Calu3 (cell line): ENCODE measurements at places on chromosomes 6 and 20. TPM values are rescaled to one million over a fixed set of nuclear protein-coding genes. Genes with fewer than 3 reads are reported as not detected.

IDH3B gene
- total RNA-seq = 73.6 and 74.8 TPM in 2 replicates

RIMS4 gene
- 0.40 and 0.91 TPM in 2 replicates for total RNA-seq

OPRM1 gene
- total RNA-seq = not detected in 2 replicates

AKAP12 gene
- 21.8 and 31.8 TPM in 2 replicates for total RNA-seq

MUC21 gene
- not detected in 2 replicates for total RNA-seq

HLA-DQA1 gene
- total RNA-seq = 6.9 and 12.9 TPM in 2 replicates

CD93 gene
- not detected in 2 replicates for total RNA-seq

TFAP2C gene
- total RNA-seq = 3.1 and 3.4 TPM in 2 replicates

KHDC1L gene
- total RNA-seq = not detected in 2 replicates

TGM2 gene
- total RNA-seq = 261 and 311 TPM in 2 replicates

XKR7 gene
- not detected in 2 replicates for total RNA-seq

JPH2 gene
- 0.50 and 0.59 TPM in 2 replicates for total RNA-seq

DNMT3B gene
- total RNA-seq = 8.4 and 10.8 TPM in 2 replicates
